Lung (tissue), 17 donors: ENCODE measurements at places on chromosomes 1 and 21.

GRCh38 chr1:199762572-199762971, 264.9 kb upstream of the NR5A2 start:
- DNase-seq = no peak

DNA sequence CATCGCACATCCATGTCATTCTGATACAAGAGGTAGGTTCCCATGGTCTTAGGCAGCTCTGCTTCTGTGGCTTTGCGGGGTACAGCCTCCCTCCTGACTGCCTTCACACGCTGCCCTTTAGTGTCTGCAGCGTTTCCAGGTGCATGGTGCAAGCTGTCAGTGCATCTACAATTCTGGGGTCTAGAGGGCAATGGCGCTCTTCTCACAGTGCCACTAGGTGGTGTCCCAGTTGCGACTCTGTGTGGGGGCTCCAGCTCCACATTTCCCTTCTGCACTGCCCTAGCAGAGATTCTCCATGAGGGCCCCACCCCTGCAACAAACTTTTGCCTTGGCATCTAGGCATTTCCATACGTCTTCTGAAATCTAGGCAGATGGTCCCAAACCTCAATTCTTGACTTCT, 138.2 kb upstream of the BRINP3 start:
- DNase-seq = no peak

- no peak for DNase-seq
Measured at GRCh38 chr1:182586380-182586779, 2.7 kb downstream of the RNASEL start.

GRCh38 chr1:76247261-76247852, 172.8 kb downstream of the ST6GALNAC3 start:
- DNase-seq = no peak

DNA sequence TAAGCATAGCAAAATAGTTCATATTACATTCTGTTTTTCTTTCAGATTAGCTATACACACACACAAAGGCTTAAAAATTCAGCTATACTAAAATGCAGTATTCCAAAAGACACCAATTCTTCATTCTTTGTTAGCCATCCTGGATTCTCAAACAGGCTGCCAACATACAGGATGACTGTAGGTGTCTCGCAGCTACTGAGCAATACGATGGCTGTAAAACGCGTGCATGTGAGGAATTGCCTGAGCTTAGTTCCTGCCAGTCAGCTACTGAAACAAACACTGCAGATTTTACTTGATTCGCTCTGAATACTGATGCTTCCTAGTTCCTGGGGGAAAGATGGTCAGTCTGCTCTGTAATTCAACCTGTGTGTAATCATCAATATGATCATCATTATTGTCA, 24.7 kb upstream of the HMGN1 start:
- no peak for DNase-seq
